EL (cell line): ENCODE measurements at places on chromosomes 5 and 9.

DNA sequence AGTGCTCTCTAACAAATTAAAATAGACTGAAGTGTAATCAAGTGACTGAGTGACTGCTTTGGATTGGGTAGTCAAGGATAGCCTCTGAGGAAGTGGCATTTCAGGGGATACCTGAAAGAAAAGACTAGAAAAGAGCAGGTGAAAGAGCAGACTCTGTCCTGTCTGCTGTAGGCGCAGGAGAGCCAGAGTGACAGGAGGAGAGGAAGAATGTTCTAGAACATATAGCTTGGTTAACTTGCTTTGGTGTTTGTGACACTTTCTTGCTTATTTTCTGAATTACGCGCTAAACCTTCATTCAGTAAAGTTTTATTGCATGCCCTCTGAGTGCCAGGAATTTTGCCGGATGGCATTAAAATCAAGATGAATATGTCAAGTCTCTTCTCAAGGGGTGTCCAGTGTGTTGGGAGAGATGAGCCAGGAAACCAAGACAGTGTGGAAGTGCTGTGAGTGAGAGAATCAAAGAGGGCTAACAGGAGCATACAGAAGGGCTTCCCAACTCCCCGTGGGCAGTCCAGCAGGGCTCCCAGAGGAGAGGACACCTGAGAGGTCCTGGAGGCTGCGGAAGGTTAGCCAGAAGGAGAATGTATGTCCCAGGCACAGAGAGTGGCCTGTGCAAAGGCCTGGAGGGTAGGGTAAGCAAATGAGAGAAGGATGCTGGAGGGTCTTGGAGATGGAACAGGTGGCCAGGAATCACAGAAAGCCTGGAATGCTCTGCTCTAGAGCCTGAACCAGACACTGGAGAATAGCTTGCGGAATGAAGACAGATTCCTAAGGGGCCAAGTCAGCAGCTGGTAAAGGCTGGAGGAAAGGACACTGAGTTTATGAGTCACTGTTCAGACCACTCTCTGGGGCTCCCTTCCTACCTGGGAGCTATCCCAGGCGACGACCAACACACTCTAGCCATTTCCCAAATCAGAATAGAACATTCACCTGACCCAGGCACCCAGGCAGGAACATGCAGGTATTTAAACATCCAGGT, 59.3 kb downstream of the SLC22A5 start:
- peak; percentile 90 for DNase-seq

GRCh38 chr5:43514471-43514815, 505 bp downstream of the C5orf34 start:
- peak; percentile 74 for DNase-seq

GRCh38 chr5:77486344-77486962, 5.7 kb downstream of the WDR41 start:
- DNase-seq = no peak

GRCh38 chr5:144248015-144248414, 77.3 kb downstream of the KCTD16 start:
- no peak for DNase-seq

- DNase-seq = no peak
Measured at GRCh38 chr9:85040821-85041465, 371.4 kb downstream of the NTRK2 start.

DNA sequence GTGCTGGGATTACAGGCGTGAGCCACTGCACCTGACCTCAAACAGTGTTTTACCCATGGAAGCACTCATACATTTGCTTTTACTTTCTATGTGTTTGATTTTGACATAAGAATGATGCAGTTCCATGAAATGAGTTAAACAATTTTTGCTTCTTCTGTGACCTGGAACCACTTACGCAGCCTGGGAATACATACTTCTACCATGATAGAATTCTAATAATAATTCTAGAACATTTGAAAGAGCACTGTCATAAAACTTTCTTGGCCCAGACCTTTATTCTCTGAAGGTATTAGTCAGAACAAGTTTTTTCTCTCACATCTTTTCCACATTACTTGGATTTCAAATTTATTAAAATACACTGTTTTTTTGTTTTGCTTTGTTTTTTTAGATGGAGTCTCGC, 25.3 kb upstream of the COL5A1 start:
- no peak for DNase-seq
